Muscle of leg (tissue), 16 donors: ENCODE measurements at places on chromosomes 5 and 9. TPM values are rescaled to one million over a fixed set of nuclear protein-coding genes. Genes with fewer than 3 reads are reported as not detected.

The AHRR gene
- polyA plus RNA-seq: 1.4 TPM

DNA sequence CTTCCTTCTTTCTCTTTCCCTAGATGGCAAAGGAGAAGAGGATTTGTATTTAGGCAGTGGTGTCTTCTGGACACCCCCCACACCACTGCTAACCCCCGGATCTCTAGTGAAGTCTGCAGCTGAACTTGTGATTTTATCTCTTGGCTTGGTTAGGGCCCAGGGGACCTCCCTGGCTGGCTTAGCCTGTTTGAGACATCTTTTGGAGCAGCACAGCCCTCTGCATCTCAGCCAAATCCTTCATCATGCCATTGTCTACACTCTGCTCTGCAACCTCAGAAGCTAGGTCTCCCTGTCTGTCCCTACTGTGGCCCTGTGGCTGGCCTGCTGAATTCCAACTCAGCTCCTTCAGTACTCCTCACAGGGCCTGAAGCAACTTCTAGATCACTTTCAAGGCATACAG, 81.7 kb downstream of the MUSK start:
- DNase-seq: peak; percentile 60

- no peak for DNase-seq
Observed at GRCh38 chr9:28301281-28301680, 728.0 kb upstream of the C9orf72 start.

- DNase-seq: no peak
Observed at GRCh38 chr9:137986268-137987099, 108.9 kb downstream of the CACNA1B start.

The ANXA6 gene
- polyA plus RNA-seq: 335 TPM

The MYMK gene
- 93.0 TPM for polyA plus RNA-seq

The TRIM32 gene
- polyA plus RNA-seq: 11.5 TPM

The KCTD16 gene
- polyA plus RNA-seq: 0.06 TPM

GRCh38 chr5:180499684-180500083, 5.5 kb downstream of the CNOT6 start:
- no peak for DNase-seq

DNA sequence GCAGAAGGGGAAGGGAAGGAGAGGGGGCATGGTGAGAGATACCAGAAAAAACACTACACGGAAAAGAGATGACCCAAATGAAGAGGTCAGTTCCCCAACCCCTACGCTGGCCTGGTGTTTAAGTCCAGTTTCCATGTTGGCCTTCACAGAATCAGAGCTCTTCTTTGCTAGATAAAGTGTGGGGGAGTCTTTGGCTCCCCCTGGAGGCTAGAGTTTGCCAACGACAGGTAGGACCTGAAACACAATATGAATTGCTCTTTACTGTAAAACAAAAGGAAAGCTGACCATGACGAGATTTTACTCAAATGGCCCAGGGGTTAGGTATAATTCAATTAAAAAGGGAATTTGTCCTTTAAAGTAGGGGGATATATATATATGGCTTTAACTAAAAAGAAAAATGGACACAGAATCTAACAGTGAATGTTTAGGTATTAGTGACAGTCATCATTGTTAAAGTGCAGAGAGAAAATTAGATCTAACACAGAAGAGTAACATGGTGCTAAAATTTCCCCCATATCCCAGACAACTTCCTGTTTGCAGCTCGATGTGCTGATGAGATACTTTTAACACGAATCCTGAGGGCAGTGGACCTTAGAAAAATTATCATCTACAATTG, 92.0 kb downstream of the SV2C start:
- DNase-seq: peak; percentile 41

GRCh38 chr5:122788996-122789395, 14.1 kb downstream of the SNX2 start:
- DNase-seq: no peak

DNA sequence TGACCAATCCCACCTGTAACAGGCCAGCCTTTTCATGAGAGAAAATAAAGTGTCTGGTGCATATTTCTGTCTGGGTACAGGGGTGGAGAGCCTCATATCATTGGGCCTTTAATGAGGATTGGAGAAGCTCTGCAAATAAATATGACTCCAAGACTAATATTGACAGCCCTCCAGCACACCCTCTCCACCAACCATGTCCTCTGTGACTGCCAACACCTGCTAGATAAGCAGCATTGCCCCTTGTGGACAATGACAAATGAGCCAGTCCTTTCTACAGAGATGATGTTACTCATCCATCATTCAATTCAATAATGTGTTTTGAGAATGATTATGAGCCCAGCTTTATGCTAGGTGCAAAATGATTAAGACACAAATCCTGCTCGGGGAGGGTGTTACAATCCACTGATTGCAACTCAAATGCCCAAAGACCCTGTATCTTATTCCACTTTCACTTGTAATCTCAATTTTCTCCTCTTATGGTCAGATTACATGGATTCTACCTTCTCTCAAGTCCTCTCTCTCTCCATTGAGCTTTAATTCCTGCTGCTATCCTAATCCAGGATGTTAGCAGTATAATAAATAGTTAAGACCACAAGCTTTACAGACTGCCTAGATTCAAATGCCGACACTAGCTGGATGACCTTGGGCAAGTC, 2.1 kb upstream of the GFRA3 start:
- no peak for DNase-seq

GRCh38 chr9:70411930-70412831, 2.3 kb downstream of the KLF9 start:
- peak; percentile 32 for DNase-seq

DNA sequence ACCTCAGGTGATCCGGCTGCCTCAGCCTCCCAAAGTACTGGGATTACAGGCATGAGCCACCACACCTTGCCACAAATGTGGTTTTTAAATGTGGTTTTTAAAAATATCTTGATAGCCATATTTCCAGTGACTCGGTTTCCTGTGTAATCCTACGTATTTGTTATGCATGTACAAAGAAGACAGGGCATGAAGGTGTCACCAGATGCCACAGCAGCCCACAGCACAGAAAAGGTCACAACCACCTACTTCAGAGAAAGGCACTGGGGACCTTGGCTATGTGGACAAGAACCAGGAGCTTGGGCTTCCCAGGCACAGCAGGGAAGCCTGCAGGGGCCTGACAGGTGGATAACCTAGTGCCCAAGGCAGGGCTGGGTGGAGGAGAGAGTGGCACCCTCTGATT, 38.0 kb downstream of the C9orf50 start:
- no peak for DNase-seq

DNA sequence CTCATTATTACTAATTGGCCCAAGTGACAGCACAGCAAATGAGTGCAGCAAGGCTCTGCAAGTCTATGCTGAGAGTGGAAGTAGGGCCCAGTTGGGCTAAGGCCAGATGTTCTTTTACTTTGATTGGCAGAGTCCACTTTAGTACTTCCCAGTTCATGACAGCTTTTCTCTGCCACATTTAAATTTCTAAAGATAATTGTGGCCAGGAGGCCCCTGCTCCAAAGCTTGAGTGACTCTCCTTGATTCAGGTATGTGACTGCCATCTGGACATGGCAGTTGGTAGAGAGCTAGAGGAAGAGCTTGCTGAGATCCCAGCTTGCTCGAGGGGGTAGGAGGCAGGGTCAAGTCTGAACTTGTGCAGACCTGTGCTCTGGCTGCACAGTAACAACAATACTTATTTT, 154.1 kb downstream of the CARTPT start:
- no peak for DNase-seq

GRCh38 chr5:172473427-172473826, 19.1 kb upstream of the SH3PXD2B start:
- no peak for DNase-seq

The PTGDS gene
- polyA plus RNA-seq: 15.9 TPM

- no peak for DNase-seq
Observed at GRCh38 chr5:16180789-16181082, 1.1 kb upstream of the MARCHF11 start.

- peak; percentile 16 for DNase-seq
Observed at GRCh38 chr5:97181856-97182545, 1.0 kb downstream of the RIOK2 start.

The IL3 gene
- not detected for polyA plus RNA-seq

The TSSK1B gene
- polyA plus RNA-seq: not detected

The ADAMTSL1 gene
- 16.7 TPM for polyA plus RNA-seq

The PIP5K1B gene
- 1.3 TPM for polyA plus RNA-seq

DNA sequence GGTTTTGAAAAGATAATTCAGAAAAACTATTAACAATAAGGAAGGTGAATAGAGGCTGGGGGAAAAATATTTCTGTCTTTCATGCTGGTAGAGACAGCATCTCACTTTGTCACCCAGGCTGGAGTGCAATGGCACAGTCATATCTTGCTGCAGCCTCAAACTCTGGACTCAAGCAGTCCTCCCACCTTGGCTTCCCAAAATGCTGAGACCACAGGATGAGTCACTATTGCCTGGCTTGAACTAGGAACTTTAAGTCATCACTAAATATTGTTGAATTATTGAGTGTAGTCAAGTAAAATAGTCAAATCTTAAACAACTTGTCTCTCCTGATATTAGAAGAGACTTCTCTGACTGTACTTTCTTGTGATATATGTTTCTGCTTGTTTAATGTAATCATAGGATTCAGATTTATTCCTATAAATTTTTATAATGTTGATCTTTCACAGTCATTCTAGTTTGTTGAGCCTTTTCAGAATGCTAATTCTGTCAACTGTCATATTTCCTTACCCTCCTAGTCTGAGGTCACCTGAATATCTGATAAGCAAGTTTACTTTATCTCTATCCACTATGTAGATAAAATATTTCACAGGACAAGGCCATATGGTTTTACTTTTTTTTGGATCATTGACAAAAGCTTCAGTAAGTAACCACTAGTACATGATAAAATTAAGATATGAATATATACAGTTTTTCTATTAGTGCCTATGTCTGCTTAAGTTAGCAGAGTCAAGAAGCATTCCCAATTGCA, 1696.5 kb downstream of the MAT2B start:
- DNase-seq: no peak

DNA sequence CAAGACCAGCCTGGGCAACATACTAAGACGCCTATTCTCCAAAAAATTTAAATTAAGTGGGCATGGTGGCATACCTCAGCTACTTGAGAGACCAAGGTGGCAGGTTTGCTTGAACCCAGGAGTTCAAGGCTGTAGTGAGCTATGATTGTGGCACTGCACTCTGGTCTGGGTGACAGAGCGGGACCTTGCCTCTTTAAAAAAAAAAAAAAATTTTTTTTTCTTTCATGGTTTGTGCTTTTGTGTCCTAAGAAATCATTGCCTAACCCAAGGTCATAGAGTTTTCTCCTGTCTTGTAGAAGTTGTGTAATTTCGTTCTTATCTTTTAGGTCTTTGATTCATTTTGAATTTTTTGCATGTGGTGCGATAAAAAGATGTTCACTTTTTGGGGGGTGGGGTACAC, 12.3 kb downstream of the GPBP1 start:
- no peak for DNase-seq

GRCh38 chr9:126704892-126705766, 91.4 kb downstream of the LMX1B start:
- DNase-seq: peak; percentile 75

DNA sequence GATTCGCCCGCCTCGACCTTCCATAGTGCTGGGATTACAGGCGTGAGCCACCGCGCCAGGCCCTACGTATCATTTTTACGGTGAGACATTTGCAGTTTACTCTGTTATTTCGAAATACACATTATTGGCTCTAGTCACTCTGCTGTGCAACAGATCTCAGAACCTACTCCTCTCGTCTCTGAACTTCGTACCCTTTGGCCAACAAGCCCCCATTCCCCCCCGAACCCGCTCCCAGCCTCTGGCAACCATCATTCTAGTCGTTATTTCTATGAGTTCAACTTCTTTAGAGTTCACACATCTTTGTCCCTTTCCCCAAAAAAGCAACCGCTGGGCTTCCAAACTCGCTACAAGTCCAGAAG, 735 bp downstream of the PTGR1 start:
- peak; percentile 58 for DNase-seq

GRCh38 chr9:112104901-112105300, 70.2 kb downstream of the SUSD1 start:
- peak; percentile 49 for DNase-seq

DNA sequence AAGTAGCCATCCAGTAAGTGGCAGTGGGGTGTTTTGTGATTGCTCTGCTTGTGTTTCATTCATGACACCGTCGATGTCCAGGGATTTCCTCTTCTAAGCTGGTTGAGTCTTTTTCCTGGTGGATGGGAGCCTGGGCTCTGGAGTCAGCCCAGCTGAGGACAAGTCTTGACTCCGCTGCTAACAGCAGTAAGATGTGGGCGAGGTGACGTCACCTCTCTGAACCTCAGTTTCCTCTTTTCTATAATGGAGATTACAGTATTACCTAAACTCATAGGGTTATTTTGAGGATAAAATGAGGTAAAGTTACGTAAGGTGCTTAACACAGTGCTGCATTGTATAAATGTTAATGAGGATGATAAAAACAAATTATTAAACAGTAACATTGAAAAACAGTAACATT, 21.3 kb downstream of the FGF1 start:
- no peak for DNase-seq

DNA sequence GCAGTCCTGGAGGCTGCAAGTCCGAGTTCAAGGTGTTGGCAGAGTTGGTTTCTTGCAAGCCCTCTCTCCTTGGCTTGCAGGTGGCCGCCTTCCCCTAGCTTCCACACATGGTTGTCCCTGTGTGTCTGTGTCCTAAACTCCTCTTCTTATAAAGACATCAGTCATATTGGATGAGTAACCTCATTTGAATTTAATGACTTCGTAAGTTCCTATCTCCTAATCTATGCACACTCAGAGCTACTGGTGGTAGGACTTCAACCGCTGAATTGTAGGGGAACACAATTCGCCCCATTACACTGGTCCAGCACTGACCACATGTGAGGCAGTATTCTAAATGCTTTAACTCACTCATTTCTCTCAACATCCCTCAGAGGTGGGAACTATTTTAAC, 25.9 kb upstream of the ADAMTS2 start:
- DNase-seq: no peak

DNA sequence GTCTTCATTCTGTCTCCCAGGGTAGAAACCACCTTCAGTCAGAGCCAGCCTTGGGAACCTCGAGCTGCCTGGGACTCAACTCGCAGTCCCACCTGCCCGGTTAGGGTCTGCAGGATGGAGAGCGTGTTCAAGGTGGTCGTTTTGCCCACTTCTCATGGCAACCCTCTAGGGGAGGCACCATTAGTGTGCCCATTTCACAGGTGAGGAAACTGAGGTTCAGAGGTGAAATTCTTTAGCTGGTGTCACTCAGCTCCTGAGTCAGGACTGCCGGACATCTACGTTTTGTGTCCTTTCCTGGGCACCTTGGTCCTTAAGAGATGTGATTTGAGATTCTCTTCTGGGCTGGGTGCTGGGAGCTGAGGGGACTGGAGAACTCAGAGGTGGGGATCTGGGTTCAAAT, 30.0 kb downstream of the DAB2IP start:
- DNase-seq: no peak

The INSL6 gene
- 0.20 TPM for polyA plus RNA-seq

The ALDH1B1 gene
- 17.1 TPM for polyA plus RNA-seq
